ENCODE measurements at places on chromosomes 2 and 18.

DNA sequence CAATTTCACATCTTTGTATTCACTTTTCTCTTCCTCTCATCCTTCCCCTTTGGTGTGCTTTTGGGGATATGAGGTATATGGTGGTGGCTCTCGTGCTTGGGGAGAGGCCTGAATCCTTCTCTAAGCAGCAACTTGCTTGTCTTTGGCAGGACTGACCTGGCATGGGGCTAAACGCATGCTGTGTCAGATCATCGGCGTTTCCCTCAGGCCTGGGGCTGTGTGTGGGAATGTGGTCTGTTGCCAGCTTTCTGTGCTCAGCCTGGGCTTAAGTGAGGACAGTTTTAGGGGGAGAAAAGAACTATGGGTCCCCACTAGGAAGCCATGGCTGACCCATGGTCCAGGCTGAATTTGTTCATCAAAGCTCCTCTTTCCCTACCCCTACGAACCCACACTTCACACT, 60.7 kb downstream of the TET3 start:
- no peak for DNase-seq

GRCh38 chr18:2204736-2205135, 366.6 kb downstream of the METTL4 start:
- no peak for DNase-seq

DNA sequence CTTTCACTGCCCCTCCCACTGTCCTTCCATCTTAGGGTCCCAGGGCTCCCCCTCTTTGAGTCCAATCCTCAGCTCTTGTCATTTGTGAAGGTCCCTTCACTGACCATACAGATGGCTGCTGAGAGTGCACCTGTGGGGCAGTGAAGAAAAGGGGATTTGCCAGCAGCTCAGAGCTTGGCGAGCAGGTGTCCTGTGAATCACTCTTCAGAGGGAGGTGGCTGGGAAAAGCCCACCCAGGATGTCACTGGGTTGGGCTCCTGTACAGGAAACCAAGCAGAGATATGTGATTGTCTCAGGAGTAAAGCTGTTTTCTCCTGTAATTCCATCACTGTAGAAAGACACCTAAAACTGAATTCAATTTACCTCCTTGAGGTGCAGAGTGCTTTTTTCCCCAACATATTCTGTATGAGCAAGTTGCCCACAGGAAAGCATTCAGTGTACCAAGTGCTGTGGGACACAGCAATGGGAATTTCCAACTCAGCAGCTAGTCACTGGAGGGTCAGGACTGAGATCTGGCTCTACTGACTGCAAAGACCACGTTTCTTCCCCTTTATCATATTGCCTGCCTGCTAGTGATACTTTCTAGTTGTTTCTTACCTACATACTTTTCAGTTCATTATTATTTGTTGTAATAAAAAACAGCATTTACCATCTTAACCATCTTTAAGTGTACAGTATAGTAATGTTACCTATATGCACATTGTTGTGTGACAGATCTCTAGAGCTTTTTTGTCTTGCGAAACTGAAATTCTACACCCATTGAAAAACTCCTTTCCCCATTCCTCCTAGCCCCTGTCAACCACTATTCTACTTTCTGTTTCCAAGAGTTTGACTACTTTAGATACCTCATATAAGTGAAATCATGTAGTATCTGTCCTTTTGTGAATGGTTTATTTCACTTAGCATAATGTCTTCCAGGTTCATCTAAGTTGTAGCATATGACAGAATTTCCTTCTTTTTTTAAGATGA, 239.1 kb downstream of the TSN start:
- DNase-seq, result no peak

DNA sequence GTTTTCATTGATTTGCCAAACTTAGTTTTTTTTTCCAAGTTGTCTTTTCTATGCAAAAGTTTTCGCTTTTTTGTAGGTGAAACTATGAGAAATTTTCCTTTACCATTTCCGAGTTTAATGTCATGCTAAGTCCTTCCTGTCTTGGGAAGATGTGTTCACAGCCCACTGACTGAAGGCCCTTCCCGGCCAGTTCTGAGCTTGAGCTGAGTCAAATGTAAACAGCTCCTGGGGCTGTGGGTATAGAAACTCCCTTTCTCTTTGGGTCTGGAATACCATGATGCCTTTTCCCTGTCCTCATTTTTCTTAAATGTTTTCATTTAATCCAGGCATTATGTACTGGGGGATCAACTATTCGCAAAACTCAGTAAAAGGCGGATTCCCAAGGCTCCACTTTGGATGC, 69.8 kb upstream of the IL1R1 start:
- no peak for DNase-seq

DNA sequence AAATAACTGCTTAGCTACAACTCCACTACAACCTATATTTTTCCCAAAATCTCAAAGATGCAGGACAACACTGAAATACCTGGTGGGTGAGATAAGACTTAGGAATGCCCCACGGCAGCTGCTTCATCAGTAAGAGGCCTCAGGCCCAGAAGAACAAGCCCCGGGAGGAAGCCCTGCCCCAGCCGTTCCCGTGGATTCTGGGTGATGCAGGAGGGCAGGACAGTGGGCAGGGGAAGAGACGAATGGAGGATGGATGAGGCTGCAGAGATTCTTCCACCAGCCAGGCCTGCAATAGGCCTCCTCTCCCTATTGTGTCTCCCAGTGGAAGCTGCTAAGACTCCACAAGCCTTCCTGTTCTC, 197.9 kb upstream of the HDAC4 start:
- DNase-seq, result no peak

DNA sequence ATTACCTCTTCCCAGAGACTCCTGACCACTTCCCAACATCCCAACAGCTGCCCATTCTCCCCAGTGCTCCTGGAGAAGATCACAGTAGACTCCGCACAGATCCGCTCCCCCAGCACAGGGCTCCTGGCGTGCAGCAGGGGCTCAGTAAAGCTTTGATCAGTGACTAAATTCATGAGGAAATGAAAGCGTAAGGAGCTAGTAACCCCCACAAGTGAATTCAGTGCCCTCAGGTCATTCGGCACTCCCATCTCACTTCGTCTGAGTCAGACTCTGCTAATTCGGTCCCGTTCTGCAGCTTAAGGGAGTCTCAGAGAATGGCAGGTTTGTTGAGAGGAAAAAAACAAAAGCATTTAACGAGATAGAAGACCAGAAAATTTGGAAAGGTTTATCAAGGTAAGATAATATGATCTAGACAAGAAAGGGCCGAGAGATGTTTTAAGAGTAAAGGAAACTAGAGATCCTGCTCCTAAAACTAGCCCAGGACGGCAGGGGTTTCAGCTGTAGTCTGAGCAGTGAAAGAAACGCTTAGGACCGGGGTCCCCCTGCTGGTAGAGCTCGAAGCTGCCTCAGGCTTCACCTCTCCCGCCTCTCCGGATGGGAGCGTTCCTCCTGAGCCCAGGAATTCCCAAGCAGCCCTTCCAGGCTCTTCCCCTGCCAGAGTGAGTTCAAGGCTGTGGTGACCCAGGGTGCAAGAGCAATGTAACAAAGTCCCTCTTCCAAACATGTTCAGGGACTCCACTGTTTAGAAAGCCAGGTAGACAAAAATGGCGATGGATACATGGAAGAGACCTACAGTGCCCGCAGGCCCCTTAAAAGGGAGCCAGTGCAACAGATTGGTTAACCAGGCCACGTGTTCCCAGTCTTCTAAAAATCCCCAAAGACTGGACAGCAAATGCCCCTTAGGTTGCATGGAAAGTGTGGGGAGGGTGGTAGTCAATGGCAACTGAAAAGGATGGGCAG, 127.3 kb downstream of the DNER start:
- no peak for DNase-seq

- DNase-seq, result no peak
These were observed 445.6 kb upstream of the POU3F3 start for GRCh38 chr2:104408266-104408665.

- no peak for DNase-seq
These were observed 546.7 kb downstream of the EPHA4 start for GRCh38 chr2:221025398-221025797.

DNA sequence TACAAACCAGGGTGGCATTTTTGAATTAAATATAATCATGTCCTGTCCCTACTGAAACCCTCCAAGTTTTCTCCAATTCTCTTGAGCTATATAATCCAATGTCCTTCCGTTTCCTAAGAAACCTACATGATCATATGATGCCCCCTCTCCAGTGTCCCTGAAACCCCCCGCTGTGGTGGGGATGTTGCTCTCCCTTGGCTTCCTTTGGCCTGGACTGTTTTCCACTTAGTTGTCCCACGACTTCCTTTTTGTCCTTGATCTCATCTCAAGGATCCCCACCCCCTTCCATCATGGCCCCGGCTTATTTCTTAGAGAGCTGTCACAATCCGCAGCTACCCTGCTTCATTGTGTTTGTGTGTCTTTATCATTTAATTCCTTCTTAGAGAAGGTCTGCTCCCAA, 43.8 kb downstream of the TMEM18 start:
- no peak for DNase-seq

- no peak for DNase-seq
These were observed 129.2 kb downstream of the KLHL29 start for GRCh38 chr2:23513872-23514793.

DNA sequence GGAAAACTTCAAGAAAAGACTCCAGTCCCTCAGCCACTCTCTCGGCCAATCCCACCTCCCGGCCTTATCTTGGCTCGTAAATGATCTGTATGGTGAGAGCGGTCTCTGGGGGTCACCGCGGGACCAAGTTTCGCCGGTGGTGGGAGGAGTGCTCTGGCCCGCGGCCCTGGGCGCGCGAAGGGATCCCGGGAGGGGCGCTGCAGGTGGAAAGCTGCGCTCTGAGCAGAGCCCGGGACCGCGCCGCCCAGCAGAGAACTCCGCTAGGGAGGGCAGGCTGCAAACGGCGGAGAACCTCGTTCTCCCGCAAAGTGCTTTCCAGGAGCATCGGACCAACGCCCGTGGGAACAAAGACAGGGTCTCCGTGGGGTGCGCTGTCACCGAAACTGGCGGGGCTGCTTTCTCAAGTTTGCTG, 622 bp downstream of the LRP2 start:
- no peak for DNase-seq

DNA sequence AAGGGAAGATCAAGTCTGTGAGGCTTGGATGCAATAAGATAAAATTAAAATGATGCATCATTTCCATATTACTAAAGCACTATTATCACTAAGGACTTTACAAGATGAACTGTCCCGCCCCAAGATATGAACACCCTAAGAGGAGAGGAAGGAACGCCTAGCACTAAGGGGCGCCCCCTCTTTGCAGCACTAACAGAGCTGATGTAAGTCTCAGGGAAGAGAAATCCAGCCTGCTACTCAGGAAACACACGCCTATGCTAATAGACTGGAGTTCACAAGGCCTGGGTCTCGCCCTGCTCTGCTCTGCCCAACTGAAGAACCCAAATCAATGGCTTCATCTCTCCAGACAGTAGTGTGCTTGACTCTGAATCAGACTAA, 6.1 kb downstream of the INO80C start:
- DNase-seq, result no peak

DNA sequence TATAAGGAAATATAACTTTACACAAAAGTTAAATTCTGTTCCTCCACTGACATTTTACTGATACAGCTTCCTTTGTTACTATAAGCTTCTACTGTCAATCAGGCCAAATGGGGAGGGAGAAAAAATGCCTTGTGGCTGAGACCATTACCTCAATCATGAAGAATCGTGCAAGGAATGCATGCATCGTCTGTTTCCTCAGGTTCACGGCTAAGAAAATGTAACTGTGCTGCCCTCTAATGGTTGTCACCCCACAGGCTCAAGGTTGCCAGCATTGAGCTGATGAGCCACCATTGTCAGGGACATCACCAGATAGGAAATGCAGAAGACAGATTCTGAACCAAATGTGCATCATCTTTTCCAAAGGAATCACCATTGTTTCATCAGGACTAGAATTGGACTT, 426.9 kb downstream of the CDH2 start:
- DNase-seq, result no peak

Data from T follicular helper cell (primary cell).